ENCODE measurements at places on chromosomes 3 and 15. TPM values are rescaled to one million over a fixed set of nuclear protein-coding genes. Genes with fewer than 3 reads are reported as not detected.

Gene ISLR
- 65.0 TPM for polyA plus RNA-seq

Gene PAK6
- 6.7 TPM for polyA plus RNA-seq

- no peak for DNase-seq
Measured at GRCh38 chr15:92149465-92149864, 244.2 kb upstream of the ST8SIA2 start.

- no peak for DNase-seq
Measured at GRCh38 chr15:70327856-70328678, 230.3 kb upstream of the TLE3 start.

Gene CHMP2B
- 67.2 TPM for polyA plus RNA-seq

- DNase-seq = no peak
Measured at GRCh38 chr3:9649791-9650521, 651 bp downstream of the MTMR14 start.

Gene SCAMP5
- polyA plus RNA-seq = 23.2 TPM

- DNase-seq = no peak
Measured at GRCh38 chr15:29813009-29813408, 9.3 kb downstream of the TJP1 start.

Gene SERPINI2
- 0.57 TPM for polyA plus RNA-seq

Gene CCR4
- 0.60 TPM for polyA plus RNA-seq

Measured in right renal pelvis (tissue), 4 donors.